ENCODE measurements at places on chromosomes 12 and 14.

DNA sequence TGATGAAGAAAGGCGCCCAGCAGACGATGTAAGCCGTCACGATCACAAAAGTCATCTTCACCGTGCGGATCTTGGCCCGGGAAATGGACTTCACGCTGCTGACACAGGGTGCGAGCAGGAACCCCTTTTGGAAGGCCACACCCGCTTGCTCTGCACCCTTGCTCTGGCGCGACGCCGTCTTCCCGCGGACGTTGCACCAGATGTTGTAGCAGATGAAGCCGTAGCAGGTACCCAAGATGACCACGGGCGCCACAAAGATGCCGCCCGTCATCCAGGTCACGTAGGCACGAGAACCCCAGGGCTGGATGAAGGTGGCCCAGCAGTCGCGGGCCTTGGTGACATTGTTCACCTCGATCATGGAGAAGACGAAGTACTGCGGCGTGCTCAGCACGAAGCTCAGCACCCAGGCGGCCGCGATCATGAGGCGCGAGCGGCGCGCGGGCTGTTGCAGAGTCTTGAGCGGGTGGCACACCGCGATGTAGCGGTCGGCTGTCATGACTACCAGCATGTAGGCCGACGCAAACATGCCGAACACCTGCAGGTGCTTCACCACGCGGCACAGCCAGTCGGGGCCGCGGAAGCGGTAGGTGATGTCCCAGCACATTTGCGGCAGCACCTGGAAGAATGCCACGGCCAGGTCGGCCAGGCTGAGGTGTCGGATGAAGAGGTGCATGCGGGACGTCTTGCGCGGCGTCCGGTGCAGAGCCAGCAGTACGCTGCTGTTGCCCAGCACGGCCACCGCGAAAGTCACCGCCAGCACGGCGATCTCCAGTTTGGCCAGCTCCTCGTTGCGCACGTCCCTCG is 890 bp downstream of the AVPR1A start:
- DNase-seq = no peak

DNA sequence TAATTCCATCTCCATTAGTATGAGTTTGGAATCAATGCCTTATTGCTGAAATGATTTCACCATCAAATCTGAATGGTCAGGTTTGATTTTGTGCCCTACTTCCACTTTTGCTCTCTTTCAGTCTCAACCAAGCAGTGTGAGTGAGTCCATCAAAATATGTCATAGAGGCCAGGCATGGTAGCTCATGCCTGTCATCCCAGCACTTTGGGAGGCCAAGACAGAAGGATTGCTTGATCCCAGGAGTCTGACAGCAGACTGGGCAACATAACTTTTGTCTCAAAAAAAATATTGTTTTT is 22.0 kb upstream of the HSP90B1 start:
- no peak for DNase-seq

DNA sequence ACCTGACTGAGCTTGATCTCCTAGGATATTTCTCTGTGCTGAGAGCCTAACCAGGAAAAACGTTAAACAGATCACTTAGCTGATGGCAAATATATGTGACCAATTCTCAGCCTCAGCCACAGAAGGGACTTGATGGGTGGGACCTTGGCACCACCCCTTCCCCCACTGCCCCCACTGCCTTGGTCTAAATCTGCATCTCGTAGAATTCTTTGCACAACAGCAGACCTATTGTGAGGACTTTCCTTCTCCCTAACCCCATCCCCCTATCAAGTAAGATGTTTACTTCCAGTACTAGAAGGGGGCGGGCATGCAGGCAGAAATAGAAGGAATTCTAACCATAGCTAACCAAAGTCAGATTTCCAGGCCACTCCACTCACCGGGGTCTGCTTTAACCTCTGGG is 313.2 kb downstream of the PCNX1 start:
- DNase-seq = no peak

- no peak for DNase-seq
These were observed 1.5 kb upstream of the IGF1 start for GRCh38 chr12:102481705-102482425.

DNA sequence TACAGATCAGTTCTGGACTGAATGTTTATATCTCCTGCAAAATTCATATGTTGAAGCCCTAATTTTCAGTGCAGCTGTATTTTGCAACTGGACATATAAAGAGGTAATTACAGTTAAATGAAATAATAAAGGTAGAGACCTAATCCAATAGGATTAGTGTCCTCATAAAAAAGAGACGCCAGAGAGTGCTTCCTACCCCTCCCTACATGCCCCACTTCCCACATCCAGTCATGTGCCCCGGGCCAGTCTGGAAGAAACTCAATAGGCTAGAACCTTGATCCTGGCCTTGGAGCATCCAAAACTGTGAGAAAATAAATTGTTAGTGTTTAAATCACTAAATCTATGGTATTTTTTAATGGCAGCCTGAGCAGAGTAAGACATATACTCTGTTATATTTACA is 172.3 kb downstream of the ALG10B start:
- DNase-seq = no peak

DNA sequence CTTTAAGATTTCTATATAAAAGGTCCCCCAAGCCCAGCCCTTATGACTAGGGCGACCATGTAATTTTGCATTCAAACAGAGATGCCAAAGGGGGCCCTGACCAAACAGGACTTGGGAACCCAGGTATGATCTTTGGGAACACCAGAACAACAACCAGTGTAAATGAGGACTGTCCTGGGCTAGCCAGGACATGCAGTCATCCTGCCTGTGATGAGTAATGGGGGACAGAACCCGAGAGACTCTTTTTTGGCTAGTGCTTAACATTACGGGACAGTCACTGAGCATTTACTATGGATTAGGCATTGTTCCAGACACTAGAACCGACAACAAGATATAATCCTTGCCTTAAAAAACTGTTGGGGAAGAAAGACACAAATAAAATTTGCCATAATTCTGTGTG is 337.3 kb downstream of the CACNA1C start:
- DNase-seq = no peak

GRCh38 chr12:5904441-5904840 is 40.6 kb downstream of the ANO2 start:
- no peak for DNase-seq

- no peak for DNase-seq
These were observed 18.7 kb downstream of the HELB start for GRCh38 chr12:66320996-66321395.

DNA sequence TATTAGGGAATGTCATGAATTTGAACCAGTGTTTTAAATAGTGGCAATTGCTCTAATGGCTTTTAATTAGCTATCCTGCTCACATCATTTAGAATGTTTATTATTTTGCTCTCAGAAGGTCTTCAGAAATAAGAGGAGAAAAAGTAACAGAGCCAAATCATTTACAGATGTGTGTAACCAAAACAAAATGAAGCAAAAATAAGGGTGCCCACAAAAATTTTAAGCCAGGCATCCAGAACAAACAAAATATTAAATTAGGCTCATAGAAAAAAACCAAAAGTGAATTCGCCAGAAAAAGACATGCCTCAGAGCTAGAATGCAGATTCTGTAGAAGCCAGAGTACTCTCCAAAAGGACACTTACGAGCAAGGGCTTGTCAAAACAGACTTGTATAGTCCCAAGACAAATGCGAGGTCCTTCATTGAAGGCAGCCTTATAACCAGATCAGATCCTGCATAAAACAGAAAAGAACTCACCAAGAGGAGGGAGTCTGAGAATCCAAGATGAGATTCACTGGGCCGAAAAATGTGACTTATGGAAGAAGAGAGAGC is 20.2 kb upstream of the SERPINA1 start:
- DNase-seq = no peak

- no peak for DNase-seq
These were observed 28.8 kb downstream of the MAP3K9 start for GRCh38 chr14:70780396-70781075.

DNA sequence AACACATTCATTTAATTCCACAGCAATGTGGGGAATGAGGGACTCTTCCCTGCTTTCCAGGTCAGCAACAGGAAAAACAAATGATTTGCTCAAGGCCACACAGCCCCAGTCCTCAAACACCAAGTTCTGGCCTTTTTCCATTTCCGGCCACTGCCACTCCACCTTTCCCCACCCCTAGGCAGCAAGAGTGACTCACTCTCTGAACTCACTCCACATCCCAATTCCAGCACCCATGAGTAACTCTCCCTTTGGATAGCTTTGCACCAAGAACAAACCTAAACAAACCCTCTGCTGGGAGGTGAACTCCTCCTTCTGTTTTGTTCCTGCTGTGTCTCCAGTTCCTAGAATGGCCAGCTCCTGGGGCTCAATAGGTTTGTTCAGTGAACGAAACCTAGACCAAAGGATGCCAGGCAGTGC is 30.4 kb upstream of the PLEKHG6 start:
- no peak for DNase-seq

DNA sequence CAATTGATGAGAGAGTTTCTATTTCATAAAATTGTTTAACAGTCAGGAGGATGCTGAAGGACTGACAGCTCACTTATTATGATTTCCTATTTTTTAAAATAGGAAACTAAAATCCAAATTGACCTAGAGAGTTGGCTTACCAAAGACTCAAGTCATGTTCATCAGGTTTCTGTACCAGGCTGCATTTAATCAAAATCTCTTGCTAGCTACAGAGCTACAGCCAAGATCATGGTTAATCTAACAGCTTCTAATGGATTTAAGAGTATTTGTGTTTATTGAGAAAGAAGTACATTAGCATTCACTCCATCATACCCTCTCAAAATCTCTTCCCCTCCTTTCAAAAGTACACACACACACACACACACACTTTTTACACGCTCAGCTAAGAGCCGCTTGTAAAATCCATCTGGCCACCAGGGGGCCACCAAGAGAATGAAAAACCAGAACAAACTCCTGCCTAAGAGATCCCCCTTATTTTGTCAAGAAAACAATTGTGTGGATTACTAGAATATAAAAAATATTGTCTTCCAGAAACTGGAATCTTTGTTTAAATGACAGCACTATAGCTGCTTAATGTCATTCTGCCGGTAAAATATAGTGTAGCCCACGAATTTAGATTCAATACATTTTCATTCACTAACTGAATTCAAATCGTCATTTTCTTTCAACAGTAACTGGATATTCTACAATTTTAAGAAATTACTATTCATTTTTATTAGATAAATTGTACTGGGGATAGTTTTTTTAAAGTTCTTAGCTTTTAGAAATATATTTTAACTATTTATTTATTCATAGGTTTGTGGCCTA is 334.0 kb downstream of the BTG1 start:
- peak; percentile 62 for DNase-seq

- DNase-seq = peak; percentile 58
These were observed 345.6 kb downstream of the PAWR start for GRCh38 chr12:79344855-79345847.

DNA sequence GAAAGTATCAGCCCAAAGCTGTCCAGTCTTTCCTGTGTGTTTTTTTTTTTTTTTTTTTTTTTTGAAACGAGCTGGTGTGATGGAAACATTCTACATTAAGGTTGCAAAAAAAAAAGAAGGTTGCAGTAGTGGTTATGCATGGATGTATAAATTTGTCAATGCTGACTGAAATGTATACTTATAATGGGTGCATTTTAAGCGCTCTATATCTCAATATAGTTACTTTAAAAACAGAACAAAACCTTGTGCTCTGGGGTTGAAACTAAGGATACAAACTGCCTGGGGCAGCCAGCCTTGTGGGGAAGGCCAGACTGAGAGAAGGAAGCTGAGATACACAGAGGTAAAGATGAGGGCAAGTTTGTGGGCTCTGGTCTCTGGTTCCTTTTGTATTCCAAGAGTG is 87.3 kb upstream of the RMST start:
- DNase-seq = no peak

- no peak for DNase-seq
These were observed 159.3 kb downstream of the TTC8 start for GRCh38 chr14:88983755-88984154.

- DNase-seq = peak; percentile 56
These were observed 58.8 kb downstream of the PIK3C2G start for GRCh38 chr12:18320036-18320617.

DNA sequence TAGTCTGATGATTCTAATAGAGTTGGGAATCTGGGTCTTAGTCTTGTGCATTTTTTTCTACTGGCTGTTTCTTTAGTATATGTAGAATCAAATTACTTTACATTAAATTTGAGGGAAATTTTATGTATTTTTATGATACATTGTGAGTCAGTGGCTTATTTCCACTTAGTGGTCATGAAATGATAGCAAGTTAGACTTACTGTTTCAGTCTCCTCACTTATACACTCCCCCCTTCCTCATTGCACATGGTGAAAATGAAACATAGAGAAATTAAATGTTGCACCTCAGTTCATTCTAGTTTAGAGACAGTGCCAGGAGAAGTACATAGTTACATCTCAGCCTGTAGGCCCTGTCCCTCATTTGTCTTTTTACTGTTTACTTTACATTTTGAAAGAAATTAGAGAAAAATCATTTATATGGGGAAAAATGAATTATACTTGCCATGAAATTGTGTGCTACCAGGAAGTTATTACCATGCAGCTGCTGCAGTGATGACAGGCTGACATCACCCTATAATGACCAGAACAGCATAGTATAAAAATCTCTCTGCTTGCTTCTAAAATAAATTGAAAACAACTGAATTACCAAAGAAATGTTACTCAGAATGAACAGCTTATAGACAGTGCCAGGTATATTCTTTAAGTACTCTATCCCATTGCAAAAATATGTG is 113.2 kb downstream of the TRMT5 start:
- DNase-seq = no peak

DNA sequence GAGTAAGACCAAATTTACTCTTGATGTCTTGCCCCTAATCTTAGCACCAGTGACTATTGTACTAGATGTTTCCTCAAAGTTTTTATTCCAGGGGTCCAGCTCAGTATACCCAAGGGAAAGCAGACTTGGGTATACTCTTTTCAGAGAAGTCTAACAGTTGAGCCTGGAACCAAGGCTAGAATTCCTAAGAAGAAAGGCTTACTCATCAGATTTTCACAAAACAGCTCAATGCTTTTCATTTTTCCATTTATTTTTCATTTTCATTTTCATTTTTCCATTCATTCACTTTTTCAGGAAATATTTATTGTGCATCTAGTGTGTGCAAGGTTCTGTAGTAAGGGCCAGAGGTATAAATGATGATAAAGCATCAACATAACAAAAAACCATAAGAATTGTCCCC is 143.2 kb downstream of the PHLDA1 start:
- DNase-seq = no peak

- no peak for DNase-seq
These were observed 11.1 kb upstream of the PIP4K2C start for GRCh38 chr12:57579677-57580465.

DNA sequence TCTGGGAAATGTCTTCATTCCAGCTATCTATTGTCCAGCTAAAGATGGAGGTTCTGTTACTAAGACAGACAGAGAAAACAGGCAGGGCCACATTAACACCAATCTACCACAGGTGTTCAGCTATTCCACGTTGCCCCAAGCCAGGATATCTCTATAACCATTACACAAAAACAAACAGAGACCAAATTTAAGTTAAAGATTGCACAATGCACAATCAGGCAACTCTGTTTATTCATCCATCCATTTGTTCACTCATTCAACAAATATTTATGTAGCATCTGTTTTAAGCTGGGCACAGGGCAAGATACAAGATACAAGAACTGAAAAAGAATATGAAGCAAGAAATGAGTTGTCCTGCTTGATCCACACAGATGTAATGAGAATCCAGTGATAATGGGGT is 629.0 kb downstream of the MED13L start:
- no peak for DNase-seq

- no peak for DNase-seq
These were observed 77.6 kb downstream of the LGMN start for GRCh38 chr14:92670643-92671366.

- no peak for DNase-seq
These were observed 41.9 kb downstream of the STX2 start for GRCh38 chr12:130796985-130797686.

Measured in MM.1S (cell line).